ENCODE measurements at places on chromosomes 6 and 20. TPM values are rescaled to one million over a fixed set of nuclear protein-coding genes. Genes with fewer than 3 reads are reported as not detected.

LAMA2 gene
- polyA plus RNA-seq: 0.92 TPM

- H3K4me3 ChIP-seq: no peak overlapping the region
- H3K4me1 ChIP-seq: no peaks in the 10 kb centered on the region
- H3K27me3 ChIP-seq: no peaks in the 10 kb centered on the region
- H3K36me3 ChIP-seq: no peaks in the 10 kb centered on the region
Observed at GRCh38 chr6:169269180-169270076, 15.8 kb upstream of the THBS2 start.

GRCh38 chr6:42104095-42104803, 38.2 kb downstream of the C6orf132 start:
- no peak overlapping the region for H3K27ac ChIP-seq
- 0 out of 2 replicates have a peak, but pooled peaks cover 7% of the 10 kb centered on the region for H3K4me1 ChIP-seq
- no peak overlapping the region for H3K4me3 ChIP-seq
- DNase-seq: no peak
- H3K27me3 ChIP-seq: no peaks in the 10 kb centered on the region

TPD52L1 gene
- polyA plus RNA-seq: 0.13 TPM

GRCh38 chr6:106773996-106774629, 144.7 kb downstream of the QRSL1 start:
- H3K27ac ChIP-seq: no peak overlapping the region
- no peak overlapping the region for H3K4me3 ChIP-seq
- 0 out of 2 replicates have a peak, but pooled peaks cover 5% of the 10 kb centered on the region for H3K27me3 ChIP-seq
- H3K4me1 ChIP-seq: peaks cover 28% of the 10 kb centered on the region
- peak; percentile 50 for DNase-seq

GRCh38 chr20:25051386-25052155, 6.4 kb downstream of the ACSS1 start:
- 0 out of 2 replicates have a peak, but pooled peaks cover 6% of the 10 kb centered on the region for H3K27me3 ChIP-seq
- no peak overlapping the region for H3K27ac ChIP-seq
- H3K36me3 ChIP-seq: no peaks in the 10 kb centered on the region
- H3K4me3 ChIP-seq: no peak overlapping the region
- no peaks in the 10 kb centered on the region for H3K4me1 ChIP-seq

GRCh38 chr6:108355120-108355519, 60.3 kb downstream of the AFG1L start:
- no peaks in the 10 kb centered on the region for H3K4me1 ChIP-seq
- H3K4me3 ChIP-seq: no peak overlapping the region
- no peak overlapping the region for H3K27ac ChIP-seq
- no peaks in the 10 kb centered on the region for H3K27me3 ChIP-seq
- no peaks in the 10 kb centered on the region for H3K36me3 ChIP-seq

DNA sequence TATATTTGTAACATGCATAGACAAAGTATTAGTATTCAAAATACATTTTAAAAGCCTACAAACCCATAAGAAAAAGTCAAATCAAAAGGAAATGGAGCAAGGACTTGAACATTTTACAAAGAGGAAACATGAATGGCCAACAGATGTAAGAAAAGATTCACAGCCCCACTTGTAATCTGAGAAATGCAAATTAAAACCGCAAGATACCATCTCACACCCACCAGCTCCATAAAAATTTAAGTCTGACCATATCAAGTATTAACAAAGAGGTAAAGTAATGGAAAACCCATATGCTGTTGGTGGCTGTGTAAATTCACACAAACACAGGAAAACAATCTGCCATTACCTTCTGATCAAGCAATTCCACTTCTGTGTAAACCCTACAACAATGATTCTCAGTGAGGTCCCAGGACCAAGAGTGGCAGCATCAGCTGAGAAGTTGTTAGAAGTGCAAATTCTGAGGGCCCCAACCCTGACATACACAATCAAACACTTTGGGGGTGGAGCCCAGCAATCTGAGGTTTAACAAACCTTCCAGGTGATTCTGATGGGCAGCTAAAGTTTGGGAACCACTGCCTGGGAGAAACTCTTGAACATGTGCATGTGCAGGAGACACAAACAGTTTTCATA, 30.9 kb downstream of the BCL2L1 start:
- DNase-seq: no peak
- H3K27me3 ChIP-seq: no peaks in the 10 kb centered on the region
- H3K36me3 ChIP-seq: peaks cover 45% of the 10 kb centered on the region
- no peaks in the 10 kb centered on the region for H3K4me1 ChIP-seq

- H3K36me3 ChIP-seq: no peaks in the 10 kb centered on the region
- H3K4me1 ChIP-seq: peaks cover 4% of the 10 kb centered on the region
- H3K27ac ChIP-seq: no peak overlapping the region
- H3K4me3 ChIP-seq: no peak overlapping the region
Observed at GRCh38 chr6:5942591-5942990, 64.1 kb downstream of the NRN1 start.

TRIM31 gene
- polyA plus RNA-seq: not detected

GRCh38 chr6:14472986-14473337, 355.4 kb downstream of the CD83 start:
- H3K4me3 ChIP-seq: no peak overlapping the region
- H3K27ac ChIP-seq: no peak overlapping the region
- H3K4me1 ChIP-seq: no peaks in the 10 kb centered on the region
- no peaks in the 10 kb centered on the region for H3K27me3 ChIP-seq

CSNK2B gene
- polyA plus RNA-seq: 97.3 TPM

DNA sequence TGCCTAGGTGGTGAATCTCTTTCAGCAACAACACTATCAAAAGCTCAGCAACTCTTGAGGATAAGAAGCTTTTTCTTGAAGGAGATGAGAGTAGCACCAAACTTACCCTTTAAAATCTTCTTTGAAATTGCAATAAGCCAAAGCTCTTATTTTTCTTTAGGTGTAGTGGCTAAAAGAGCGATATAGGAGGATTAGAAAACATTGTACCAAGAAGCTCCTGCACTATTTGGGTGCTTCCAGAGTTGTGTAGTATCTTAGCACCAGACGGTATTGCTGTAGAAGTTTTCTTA, 1.2 kb downstream of the FUT9 start:
- no peaks in the 10 kb centered on the region for H3K36me3 ChIP-seq
- no peak overlapping the region for H3K27ac ChIP-seq
- DNase-seq: no peak

DNA sequence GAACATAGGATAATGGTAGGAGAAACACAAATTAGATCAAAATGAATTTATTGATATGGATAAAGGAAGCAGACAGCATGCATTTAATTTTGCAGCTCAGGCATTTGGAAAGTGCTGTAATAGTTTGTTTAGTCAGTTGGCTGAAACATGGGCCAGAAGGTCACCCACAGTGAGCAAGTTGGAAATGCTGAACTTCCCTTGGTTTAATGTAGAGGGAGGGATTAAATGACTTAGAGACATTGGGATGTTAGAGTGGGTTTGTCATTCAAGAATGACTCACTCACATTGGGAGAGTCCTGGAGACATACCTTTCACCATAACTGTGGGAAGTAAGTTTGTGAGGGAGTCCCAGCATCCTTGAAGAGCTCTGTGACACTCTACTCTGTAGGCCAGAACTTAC, 231.5 kb upstream of the PLCB4 start:
- no peaks in the 10 kb centered on the region for H3K4me1 ChIP-seq
- no peaks in the 10 kb centered on the region for H3K27me3 ChIP-seq
- no peaks in the 10 kb centered on the region for H3K36me3 ChIP-seq
- DNase-seq: no peak
- H3K27ac ChIP-seq: no peak overlapping the region
- no peak overlapping the region for H3K4me3 ChIP-seq

DNA sequence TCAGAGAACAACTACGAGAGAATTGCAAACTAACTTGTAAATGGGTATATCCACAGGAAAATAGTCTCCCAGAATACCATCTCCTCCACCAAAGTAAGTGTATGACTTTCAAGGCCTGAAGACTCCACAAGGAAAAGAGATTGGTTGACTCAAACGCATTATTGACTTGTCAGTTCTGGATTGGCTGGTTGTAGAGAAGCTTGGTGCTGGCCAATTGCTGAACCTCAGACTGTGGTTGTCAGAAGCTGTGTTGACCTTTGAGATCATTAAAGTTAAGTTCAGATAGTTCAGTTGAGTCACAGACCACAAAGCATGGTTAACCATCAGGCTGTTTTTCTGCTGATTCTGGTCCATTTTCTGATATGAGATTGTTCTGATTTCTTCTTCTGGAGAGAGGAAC, 388.3 kb downstream of the BMP2 start:
- no peaks in the 10 kb centered on the region for H3K36me3 ChIP-seq
- H3K4me3 ChIP-seq: no peak overlapping the region
- H3K27me3 ChIP-seq: no peaks in the 10 kb centered on the region
- H3K27ac ChIP-seq: no peak overlapping the region
- no peak for DNase-seq

OOEP gene
- polyA plus RNA-seq: not detected

- H3K27me3 ChIP-seq: no peaks in the 10 kb centered on the region
- no peaks in the 10 kb centered on the region for H3K36me3 ChIP-seq
- H3K4me1 ChIP-seq: no peaks in the 10 kb centered on the region
- no peak overlapping the region for H3K27ac ChIP-seq
Observed at GRCh38 chr20:62043131-62043914, 22.4 kb downstream of the TAF4 start.

- peak; percentile 29 for DNase-seq
- no peaks in the 10 kb centered on the region for H3K36me3 ChIP-seq
- H3K4me3 ChIP-seq: no peak overlapping the region
- no peak overlapping the region for H3K27ac ChIP-seq
- H3K4me1 ChIP-seq: no peaks in the 10 kb centered on the region
Observed at GRCh38 chr20:39885975-39886649, 802.9 kb downstream of the MAFB start.

DNA sequence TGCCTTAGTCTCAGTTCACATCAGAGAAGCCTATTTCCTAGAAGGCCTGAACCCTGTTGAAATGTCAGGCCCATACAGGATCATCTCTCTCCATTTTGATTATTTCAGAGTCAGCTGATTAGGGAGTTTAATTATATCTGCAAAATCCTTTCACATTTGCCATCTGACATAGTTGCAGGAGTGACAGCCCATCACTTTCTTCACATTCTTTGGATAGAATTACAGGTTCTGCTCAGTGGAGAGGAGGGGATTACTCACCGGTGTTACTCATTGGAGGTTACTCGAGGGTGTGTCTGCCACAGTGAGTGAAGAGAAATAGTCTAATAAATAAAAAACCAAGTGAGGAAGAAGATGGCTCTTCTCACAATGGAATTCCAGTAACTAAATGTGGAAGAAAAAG, 216.8 kb downstream of the TMEM242 start:
- H3K4me1 ChIP-seq: peaks cover 15% of the 10 kb centered on the region
- H3K36me3 ChIP-seq: peaks cover 17% of the 10 kb centered on the region
- H3K4me3 ChIP-seq: no peak overlapping the region
- no peaks in the 10 kb centered on the region for H3K27me3 ChIP-seq
- no peak for DNase-seq
- peak overlapping the region; percentile 98 for H3K27ac ChIP-seq

- no peak overlapping the region for H3K27ac ChIP-seq
- no peak for DNase-seq
- no peak overlapping the region for H3K4me3 ChIP-seq
- no peaks in the 10 kb centered on the region for H3K36me3 ChIP-seq
Observed at GRCh38 chr6:30787954-30788353, 43.6 kb upstream of the IER3 start.

DNA sequence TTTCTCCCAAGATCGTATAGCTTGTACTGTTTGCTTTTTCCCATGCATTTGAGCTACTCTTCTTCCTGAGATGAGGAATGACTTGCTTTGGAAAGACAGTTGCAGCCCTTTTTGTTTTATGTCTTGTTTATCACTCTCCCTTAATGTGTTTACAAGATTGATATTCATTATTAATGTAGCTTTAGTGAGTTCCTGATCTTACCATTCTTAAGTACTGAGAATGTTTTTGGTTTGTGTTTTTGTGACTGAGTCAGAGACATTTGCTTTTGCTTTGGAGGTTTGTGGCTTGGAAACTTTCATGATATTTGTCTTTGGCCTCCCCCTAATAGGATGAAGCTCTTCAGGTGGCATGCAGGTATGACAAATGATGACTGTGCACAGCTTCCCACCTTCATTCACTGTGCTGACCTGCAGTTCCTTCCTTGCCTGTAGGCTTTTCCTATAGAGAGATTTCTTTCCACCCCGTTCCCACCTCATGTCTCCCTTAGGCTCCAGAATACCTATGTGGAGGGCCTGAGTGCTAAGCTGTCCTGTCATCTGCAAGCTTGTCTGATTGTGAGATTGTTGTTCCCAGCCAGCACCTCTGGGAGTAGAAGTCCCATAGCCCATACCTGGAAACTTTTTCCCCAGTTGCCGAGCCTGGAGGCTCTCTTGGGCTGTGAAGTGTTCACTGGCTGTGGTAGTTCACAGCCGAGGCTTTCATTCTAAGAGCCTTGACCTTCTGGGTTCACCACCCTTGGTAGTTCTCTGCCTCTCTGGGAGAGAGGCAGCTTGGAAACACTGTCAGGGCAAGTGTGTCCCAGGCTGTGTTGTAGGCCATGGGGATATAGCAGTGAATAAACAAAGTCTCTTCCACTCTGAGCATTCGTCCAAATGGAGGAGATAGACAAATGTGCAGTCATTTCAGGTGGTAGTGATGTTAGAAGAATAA, 27.1 kb downstream of the CDS2 start:
- H3K27me3 ChIP-seq: no peaks in the 10 kb centered on the region
- no peaks in the 10 kb centered on the region for H3K36me3 ChIP-seq
- no peak overlapping the region for H3K4me3 ChIP-seq
- H3K4me1 ChIP-seq: peaks cover 6% of the 10 kb centered on the region
- no peak for DNase-seq

DNA sequence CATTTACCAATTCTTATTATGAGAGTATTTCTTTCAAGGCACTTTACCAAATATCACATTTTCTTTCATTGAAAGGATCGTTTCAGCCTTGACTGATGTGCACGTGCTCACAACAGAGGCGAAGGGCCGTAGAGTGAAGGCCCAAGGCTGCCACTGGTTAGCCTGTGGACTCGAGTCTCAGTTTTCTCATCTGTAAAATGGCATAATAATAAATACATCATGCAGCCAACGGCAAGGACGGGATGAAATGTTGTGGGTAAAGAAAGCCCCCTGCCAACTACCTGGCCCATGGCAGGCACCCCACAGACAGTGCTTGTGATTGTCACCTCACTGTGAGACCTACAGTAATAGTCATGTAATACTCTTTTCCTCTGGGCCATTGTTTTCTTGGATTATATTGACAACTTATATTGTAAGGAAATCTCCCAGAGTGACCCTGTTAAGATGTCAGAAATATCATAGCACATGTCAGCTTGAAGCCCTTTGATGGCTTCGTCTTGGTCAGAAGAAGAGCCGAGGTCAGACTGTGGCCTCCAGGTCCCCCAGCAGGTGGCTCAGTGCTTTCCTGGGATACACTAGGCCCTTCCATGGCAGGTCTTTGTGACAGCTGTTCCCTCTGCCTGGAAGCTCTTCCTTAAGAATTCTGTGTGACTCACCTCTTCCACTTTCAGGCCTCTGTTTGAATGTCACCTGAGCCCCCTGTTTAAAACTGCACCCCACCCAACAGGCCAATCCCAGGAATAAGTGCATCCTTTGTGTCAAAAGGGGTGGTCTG, 36.3 kb downstream of the FAM50B start:
- no peaks in the 10 kb centered on the region for H3K27me3 ChIP-seq
- no peak overlapping the region for H3K4me3 ChIP-seq
- H3K36me3 ChIP-seq: no peaks in the 10 kb centered on the region
- DNase-seq: no peak
- no peak overlapping the region for H3K27ac ChIP-seq
